Sigmoid colon (tissue), 7 donors: ENCODE measurements at places on chromosomes 1 and 21. TPM values are rescaled to one million over a fixed set of nuclear protein-coding genes. Genes with fewer than 3 reads are reported as not detected.

COL24A1 gene
- 5.8 TPM for total RNA-seq

S100A7A gene
- total RNA-seq, result not detected

ADCY10 gene
- total RNA-seq, result 0.33 TPM

CD84 gene
- 2.2 TPM for total RNA-seq

RSPH1 gene
- 1.2 TPM for total RNA-seq

CD1E gene
- 0.71 TPM for total RNA-seq

DPT gene
- total RNA-seq, result 519 TPM

DNAJC6 gene
- 3.9 TPM for total RNA-seq

KCNE1 gene
- total RNA-seq, result 1.8 TPM

SLC25A34 gene
- 0.36 TPM for total RNA-seq

RNASEL gene
- 8.6 TPM for total RNA-seq

A3GALT2 gene
- total RNA-seq, result not detected
